Smooth muscle cell of the pulmonary artery (primary cell): ENCODE measurements at places on chromosomes 11 and 22. TPM values are rescaled to one million over a fixed set of nuclear protein-coding genes. Genes with fewer than 3 reads are reported as not detected.

Gene LDHAL6A
- total RNA-seq, result not detected in 2 replicates

Gene TMA7B
- total RNA-seq, result not detected in 2 replicates

Gene CARD16
- total RNA-seq, result 2.8 and 8.8 TPM in 2 replicates

Gene USH1C
- total RNA-seq, result not detected in 2 replicates

Gene INPP5J
- 0.26 and 0.46 TPM in 2 replicates for total RNA-seq

Gene ADAMTS8
- total RNA-seq, result 0.07 and 0.65 TPM in 2 replicates

Gene KCNK4
- 0.13 and 0.20 TPM in 2 replicates for total RNA-seq

Gene SEPTIN5
- total RNA-seq, result 54.0 and 57.5 TPM in 2 replicates

Gene OTOG
- not detected in 2 replicates for total RNA-seq

Gene OR51B5
- 0.13 and 0.17 TPM in 2 replicates for total RNA-seq

Gene C11orf91
- 0.17 and 0.26 TPM in 2 replicates for total RNA-seq

Gene XNDC1N
- 6.5 and 7.2 TPM in 2 replicates for total RNA-seq

Gene LRP4
- 6.9 and 8.1 TPM in 2 replicates for total RNA-seq
